A549 treated with DMSO at 1 μM for 4 hours (cell line): ENCODE measurements at places on chromosomes 3 and 15. TPM values are rescaled to one million over a fixed set of nuclear protein-coding genes. Genes with fewer than 3 reads are reported as not detected.

ARPP21 gene
- total RNA-seq: 0.08 to 0.24 TPM (median 0.12 TPM) in 4 of 5 replicates, not detected in the other

HRG gene
- total RNA-seq: not detected in 5 replicates

KIF15 gene
- total RNA-seq: 8.6 to 10.2 TPM (median 9.1 TPM) in 5 replicates

C3orf85 gene
- total RNA-seq: not detected in 5 replicates

LCTL gene
- total RNA-seq: 0.06 TPM in 2 of 5 replicates, not detected in the others

PRSS50 gene
- not detected in 5 replicates for total RNA-seq

CCDC39 gene
- total RNA-seq: 0.13 TPM in 1 of 5 replicates, not detected in the others

SLC12A8 gene
- total RNA-seq: 1.0 to 1.4 TPM (median 1.2 TPM) in 5 replicates

ARGFX gene
- total RNA-seq: not detected in 5 replicates

RAB6B gene
- 1.5 to 2.4 TPM (median 1.7 TPM) in 5 replicates for total RNA-seq

TM4SF4 gene
- total RNA-seq: 28.1 to 57.9 TPM (median 35.5 TPM) in 5 replicates

CD96 gene
- not detected in 5 replicates for total RNA-seq

ZNF609 gene
- 19.5 to 27.1 TPM (median 26.4 TPM) in 5 replicates for total RNA-seq

ATG3 gene
- total RNA-seq: 44.6 to 47.7 TPM (median 46.5 TPM) in 5 replicates
